MV-4-11 (cell line): ENCODE measurements at places on chromosomes 1 and 21.

DNA sequence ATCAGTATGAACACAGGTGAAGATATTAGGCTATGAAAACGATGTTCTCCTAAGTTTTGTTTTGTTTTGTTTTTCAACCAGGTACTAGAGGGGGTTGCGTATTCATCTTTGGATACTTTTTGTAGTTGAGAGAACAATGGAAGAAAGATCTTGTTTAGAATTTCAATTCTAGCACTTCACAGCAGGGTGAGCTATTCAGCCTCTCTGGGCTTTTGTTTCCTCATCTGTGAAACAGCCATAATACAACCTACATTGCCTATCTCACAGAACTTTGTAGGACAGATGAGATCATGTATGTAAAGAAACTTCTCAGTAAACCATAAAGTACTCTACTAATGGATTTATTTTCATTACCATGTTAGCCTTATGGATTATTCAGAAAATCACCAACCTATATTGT is 199.5 kb downstream of the GPATCH2 start:
- DNase-seq: peak; percentile 2

- DNase-seq: no peak
Observed at GRCh38 chr1:183505454-183506089, 33.3 kb downstream of the SMG7 start.

- no peak for DNase-seq
Observed at GRCh38 chr1:95679262-95679661, 445.3 kb downstream of the RWDD3 start.

- no peak for DNase-seq
Observed at GRCh38 chr1:111597426-111597825, 22.2 kb upstream of the RAP1A start.

GRCh38 chr21:25985990-25986389 is 184.6 kb downstream of the APP start:
- DNase-seq: no peak

- no peak for DNase-seq
Observed at GRCh38 chr1:38788341-38789336, 70.9 kb downstream of the RRAGC start.

GRCh38 chr1:208461680-208462079 is 217.5 kb upstream of the PLXNA2 start:
- DNase-seq: no peak

DNA sequence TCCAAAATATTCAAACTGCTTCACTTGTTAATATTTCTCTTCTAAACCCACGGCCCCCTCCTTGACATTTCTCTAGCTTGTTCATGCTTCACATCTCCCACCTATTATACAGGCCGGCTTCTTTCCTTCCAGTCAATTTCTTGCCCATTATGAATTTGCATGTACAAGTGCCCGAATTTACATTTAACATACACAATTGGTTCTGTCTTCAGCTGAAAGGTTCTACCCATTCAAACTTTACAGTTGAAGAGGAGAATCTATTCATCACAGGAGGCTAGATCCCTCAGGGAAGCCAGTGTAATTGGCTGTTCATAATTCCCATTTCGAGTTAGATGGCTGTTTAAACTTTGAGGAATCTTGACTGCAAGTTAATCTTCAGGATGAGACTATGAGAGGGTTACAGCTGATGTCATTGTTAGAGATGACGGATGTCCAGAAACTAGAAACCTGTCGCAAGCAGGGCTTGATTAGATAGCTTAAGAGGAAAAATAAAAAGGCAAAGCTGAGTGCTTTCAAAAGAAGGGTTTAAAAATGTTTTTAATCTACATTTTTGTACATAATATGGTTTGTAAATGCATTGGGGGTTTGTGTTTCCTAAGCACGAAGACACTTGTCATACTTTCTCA is 157.0 kb downstream of the ADSS2 start:
- no peak for DNase-seq

GRCh38 chr21:42466700-42467099 is 29.3 kb downstream of the RSPH1 start:
- DNase-seq: no peak

DNA sequence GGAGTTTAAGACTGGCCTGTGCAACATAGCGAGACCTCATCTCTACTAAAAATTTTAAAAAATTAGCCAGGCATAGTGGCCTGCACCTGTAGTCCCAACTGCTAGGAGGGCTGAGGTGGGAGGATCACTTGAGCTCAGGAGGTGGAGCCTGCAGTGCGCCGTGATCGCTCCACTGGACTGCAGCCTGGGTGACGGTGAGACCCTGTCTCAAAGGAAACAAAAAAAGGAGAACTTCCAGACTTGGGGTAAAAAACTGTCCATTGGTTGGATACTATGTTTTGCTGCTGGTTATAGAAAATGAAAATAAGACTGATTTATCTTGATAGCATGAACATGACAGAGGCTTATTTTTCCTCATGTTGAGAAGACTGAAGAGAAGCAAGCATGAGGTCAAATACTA is 79.4 kb downstream of the WDR4 start:
- DNase-seq: no peak

DNA sequence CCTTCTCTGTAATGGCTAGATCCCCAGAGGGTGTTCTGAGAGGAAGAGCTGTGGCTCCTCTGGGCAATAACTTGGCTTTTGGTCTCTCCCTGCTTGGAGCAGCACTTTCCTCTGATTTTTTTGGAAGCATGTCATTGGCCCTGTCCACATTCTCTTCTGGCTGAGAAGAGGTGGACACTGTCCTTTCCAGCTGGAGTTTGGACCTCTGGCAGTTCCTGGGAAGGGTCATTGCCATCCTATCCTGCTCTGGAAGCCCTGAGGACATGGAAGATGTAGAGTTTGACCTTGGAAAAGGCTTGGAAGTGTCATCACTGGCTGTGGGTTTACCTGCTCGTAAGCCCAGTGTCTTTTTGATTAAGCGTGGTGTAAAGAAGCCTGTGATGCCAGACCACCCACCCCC is 26.8 kb downstream of the TOR3A start:
- no peak for DNase-seq

- DNase-seq: no peak
Observed at GRCh38 chr1:174680101-174680500, 232.3 kb downstream of the GPR52 start.

DNA sequence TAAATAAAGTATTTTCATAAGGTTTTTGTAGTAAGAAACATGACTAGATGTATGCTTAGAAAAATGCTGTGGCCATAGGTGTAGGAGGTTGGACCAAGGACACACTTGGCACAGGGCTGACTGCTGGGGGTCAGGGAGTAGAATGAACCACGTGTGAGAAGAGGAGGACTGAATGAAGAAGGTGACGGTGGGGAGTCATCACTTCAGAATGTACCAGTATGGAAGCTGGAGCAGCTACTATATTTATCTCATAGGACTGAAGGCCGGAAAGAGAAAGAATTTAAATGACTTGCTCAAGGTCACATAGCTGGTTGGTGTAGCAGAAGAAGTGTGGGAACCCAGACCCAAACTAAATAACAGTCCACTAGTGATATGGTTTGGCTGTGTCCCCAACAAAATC is 79.8 kb upstream of the HAO2 start:
- DNase-seq: no peak

GRCh38 chr1:109824349-109825115 is 60.8 kb upstream of the EPS8L3 start:
- DNase-seq: no peak

DNA sequence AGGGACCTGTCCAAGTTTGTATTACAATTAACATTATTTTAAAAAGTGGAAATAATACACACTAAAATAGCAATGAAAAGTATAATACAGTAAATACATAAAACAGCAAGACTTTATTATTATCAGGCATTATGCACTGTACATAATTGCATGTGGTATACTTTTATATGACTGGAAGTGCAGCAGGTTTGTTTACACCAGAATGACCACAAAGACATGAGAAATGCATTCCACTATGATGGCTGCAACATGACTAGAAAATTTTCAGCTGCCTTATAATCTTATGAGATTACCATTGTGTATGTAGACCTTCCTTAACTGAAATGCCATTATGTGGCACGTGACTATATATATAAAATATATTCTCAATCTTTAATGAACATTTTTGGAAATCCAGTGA is 1699.6 kb downstream of the KCNT2 start:
- DNase-seq: no peak

DNA sequence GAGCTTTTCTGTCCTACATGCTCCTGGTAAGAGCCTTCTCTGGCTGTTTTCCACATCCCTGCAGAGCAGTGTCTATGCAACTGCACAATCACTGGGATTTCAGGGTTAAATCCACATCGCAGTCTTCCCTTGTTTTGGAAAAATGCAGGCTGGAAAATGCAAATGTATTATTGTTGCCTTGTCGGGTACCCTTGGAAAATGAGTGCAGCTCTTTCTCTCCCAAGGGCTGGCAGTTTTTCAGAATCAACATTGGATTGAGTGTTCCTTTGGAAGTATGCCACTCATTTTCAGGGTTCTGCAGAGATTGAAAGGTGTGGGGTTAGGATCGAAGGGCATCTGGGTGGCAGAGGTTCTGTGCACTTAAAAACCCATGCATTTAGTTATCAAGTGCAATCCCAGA is 3.2 kb downstream of the NOS1AP start:
- DNase-seq: no peak

- peak; percentile 64 for DNase-seq
Observed at GRCh38 chr21:38196036-38196435, 60.8 kb upstream of the KCNJ15 start.

DNA sequence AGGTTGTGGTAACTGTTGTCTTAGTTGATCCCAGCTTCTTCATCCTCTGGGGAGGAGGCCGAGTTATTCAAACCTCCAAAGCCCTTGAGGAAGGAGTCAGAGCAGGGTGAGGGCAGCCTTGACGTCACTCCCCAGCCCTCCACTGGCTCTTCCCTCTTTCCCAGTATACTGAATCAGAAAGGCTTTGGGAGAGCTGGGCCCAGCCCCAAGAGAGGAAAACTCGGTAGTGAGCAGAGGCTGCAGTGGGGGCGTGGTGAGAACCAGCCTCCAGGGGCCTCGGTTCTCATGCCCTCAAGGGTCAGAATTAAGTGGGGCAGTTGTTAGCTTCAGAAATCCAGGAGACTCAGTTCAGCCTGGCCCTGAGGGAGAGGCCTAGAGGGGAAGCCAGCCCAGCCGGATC is 1.8 kb upstream of the GJA4 start:
- DNase-seq: no peak

DNA sequence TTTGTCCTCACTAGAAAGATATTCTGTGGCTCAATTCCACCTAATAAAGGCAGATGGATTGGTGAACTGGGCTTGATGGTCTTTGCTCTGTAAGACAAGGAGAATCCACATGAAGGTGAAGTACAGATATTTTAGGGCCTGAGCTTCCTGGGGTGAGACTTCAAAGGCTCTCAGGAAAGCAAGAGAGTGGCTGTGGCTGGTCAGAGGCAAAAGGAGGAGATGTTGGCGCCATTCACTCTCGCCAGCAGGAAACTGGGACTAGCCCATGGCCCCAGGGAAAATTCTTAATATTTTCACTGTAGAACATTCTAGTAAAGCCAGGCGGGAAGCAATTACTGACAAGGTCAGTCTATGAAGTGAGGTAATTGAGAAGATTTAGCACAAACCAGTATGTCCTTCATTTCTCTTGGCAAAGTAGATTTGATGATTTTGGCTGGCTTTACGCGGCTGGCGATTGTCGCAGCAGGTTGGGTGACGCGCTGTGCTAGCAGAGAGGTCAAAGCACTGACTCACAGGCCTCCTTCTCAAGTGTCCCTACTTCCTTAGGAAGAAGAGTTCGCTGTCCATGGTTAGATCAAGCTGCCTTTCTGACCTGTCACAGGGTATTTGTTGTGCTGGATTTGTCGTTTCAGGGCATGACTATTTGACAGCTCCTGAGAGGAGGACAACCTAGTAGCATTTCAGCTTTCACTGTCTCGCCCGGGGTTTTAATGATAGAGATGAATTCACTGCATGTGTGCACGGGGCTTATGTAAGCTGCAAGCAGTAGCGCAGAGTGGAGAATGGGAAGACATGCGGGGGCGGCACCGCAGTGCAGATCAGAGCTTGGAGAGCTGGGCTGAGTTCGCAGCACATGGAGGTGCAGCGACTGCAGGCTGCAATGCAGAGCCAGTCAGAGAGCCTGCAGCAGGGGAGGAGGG is 32.7 kb downstream of the XCL1 start:
- DNase-seq: no peak

DNA sequence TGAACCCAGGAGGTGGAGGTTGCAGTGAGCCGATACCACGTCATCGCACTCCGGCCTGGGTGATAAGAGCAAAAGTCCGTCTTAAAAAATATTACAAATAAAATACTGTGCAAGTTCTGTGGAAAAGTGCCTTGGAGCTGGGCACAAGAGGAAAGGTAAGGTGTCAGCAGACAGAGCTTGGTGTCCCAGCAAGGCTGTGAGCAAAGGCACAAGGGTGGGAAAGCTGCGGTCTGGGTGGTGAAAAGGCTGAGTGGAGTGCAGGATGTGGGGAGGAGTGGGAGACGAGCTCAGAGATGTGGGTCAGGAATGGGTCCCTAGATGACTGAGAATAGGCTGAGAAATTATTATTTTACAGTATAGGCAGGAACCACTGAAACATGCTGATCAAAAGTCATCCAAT is 150.6 kb downstream of the RHOU start:
- no peak for DNase-seq

GRCh38 chr1:183873642-183874041 is 68.7 kb downstream of the RGL1 start:
- peak; percentile 89 for DNase-seq

- DNase-seq: no peak
Observed at GRCh38 chr1:8214501-8215173, 103.3 kb upstream of the SLC45A1 start.

GRCh38 chr1:100622037-100622436 is 84.1 kb downstream of the GPR88 start:
- peak; percentile 68 for DNase-seq

- DNase-seq: no peak
Observed at GRCh38 chr1:173884701-173885100, 16.5 kb downstream of the ZBTB37 start.

DNA sequence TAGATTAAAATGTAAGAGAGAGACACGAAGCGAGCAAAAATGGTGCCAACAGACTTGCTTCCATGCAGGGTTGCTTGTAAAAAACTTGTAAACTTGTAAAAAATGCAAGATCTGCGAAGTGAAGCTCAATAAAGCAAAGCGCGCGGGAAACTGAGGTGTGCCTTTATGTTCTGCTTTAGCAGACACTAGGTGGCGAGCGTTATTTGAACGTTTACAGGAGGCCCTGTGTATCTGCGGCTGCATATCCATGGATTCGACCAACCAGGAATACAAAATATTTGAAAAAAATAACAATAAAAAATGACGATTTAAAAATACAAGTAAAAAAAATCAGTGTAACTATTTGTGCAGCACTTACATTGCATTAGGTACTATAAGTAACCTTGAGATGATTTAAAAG is 1.5 kb downstream of the UBE2G2 start:
- DNase-seq: no peak

DNA sequence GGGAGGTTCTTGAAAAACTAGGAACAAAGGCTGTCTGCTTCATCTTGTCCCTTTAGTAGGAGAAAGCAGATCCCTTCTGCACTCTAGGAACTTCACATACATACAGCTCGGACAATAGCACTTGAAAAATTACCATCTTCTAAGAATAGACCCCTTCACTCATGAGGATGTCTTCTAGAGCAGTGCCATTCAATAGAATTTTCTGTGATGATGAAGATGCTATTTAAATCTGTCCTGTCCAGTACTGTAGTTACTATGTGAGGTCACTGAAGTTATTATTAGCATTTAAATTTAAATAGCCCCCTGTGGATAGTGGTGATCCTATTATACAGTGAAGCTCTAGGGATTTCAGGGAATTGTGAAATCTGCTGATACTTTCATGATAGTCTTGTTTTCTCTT is 46.4 kb upstream of the RAB3GAP2 start:
- DNase-seq: no peak
